ENCODE measurements at places on chromosomes 1 and 21.

- DNase-seq = no peak
These were observed 109.0 kb downstream of the ZMYM4 start for GRCh38 chr1:35377555-35377954.

- DNase-seq = no peak
These were observed 88.8 kb downstream of the MRPL39 start for GRCh38 chr21:25518491-25518911.

- no peak for DNase-seq
These were observed 6.5 kb downstream of the KANK4 start for GRCh38 chr1:62312698-62313097.

DNA sequence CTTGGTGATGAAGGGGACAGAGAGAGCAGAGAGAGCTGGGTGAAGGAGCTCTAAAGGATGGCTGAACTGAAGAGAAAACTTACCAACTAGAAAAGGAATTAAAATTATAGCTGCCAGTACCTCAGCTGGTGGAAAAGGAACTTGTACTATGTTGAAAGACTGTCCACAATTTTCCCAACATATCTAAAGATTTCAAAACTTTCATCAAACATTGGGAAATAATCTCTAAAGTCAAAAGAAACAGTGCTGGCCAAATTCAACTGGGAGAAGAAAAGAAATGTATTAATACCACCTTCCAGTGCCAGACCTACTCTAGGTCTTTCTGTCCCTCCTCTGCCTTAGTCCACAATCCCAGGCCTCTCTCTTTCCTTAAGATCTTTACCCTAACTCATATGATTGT, 6.1 kb downstream of the SMG5 start:
- DNase-seq = no peak

- no peak for DNase-seq
These were observed 75.1 kb downstream of the CAMTA1 start for GRCh38 chr1:6860401-6860800.

DNA sequence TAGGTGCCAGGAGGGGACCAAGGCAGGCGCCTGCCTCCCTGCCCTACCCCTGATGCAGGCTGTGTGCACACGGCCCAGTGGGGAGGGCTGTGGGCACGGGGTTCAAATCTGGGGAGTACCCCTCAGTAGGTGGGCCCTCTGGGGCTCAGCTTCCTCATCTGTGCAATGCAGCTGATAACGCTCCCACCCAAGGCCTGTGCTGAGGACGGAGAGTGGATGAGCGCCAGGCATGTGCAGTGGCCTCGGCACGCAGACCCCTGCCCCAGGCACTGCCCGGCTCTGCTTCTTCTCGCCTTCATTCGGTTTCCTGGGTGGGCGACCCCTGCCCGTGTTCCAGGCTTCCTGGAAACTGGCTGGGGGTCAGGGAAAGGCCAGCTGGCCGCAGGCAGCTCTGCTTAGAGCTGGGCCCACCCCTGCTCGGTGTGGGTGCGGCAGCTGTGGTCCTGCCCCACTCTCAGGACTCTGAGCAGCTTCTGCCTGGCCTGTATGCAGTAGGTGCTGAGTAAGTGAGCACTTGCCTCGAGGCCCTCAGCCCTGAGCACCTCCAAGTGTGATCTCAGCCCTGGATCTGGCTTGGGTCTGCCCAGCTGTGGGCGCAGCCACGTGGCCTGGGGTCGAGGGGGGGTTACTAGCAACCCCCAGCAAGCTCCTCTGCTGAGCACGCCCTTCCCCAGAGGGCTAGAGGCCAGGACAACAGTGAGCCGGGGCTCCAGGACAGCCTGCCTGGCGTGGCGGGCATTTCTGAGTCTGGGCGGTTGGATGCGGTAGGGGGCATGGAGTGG, 11.9 kb upstream of the TNFRSF14 start:
- no peak for DNase-seq

DNA sequence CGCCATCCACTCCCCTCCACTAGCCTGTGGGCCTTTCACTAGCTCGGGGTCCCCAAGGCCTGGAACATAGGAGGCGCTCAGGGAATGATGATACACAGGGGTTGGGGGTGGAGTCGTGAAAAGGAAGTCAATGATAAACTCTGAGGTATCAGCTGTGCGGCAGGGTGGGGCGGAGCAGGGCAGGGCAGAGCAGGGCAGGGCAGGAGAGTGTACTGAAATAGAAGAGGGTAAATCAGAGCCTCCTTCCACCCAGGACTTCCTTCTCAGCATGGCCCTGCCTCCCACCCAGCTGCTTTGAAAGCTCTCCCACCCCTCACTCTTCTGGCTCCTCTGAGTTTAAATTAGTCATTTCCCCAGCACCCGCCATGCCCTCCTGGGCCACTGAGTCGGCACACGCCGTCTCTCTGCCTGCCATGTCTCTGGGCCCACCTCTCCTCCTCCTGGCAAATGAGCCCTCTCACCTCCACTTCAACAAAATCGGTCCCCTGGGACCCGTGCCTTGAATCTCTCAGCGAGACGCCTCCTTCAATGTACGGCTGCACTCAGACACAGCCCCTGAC, 16.9 kb downstream of the CAPZB start:
- no peak for DNase-seq

DNA sequence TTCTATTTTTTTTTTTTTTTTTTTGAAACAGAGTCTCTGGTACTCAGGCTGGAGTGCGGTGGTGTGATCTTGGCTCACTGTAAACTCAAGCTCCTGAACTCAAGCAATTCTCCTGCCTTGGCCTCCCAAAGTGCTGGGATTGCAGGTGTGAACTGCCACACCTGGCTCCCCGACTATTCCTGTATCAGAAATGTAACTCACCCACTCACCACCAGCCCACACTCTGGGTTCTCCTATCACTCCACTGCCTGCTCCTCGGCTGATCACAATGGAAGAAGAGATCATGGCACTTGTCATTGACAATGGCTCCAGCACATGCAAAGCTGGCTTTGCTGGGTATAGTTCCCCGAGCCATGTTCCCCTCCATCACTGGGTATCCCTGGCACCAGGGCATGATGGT, 15.9 kb downstream of the RABIF start:
- DNase-seq = no peak

GRCh38 chr1:117846674-117847425, 82.6 kb downstream of the GDAP2 start:
- no peak for DNase-seq

DNA sequence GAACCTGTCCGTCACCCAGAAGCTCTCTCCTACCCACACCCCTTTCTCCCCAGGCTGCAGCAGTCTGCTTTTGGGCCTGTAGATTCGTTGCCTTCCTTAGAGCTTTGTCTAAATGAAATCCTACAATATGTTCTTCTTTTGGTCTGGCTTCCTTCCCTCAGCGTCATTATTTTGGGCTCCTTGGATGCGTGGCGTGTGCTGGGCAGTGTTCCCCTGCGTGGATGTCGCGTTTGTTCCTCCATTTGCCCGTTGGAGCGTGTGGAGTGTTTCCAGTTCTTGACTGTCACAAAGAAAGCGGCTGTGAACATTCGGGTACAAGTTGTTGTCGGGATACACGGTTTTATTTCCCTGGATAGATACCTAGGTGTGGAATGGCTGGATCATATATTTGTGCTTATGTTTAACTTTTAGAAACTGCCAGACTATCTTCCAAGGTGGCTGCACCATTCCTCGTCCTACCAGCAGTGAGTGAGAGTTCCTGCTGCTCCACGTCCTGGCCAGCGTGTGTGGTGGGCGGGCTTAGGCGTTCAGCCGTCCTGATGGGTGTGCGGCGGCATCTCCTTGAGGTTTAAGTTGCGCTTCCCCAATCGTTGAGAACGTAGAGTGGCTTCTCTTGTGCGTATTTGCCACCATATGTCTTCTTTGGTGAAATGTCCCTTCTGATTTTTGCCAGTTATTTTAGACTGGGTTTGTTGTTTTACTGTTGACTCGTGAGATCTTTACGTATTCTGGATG, 31.7 kb downstream of the SKI start:
- no peak for DNase-seq

DNA sequence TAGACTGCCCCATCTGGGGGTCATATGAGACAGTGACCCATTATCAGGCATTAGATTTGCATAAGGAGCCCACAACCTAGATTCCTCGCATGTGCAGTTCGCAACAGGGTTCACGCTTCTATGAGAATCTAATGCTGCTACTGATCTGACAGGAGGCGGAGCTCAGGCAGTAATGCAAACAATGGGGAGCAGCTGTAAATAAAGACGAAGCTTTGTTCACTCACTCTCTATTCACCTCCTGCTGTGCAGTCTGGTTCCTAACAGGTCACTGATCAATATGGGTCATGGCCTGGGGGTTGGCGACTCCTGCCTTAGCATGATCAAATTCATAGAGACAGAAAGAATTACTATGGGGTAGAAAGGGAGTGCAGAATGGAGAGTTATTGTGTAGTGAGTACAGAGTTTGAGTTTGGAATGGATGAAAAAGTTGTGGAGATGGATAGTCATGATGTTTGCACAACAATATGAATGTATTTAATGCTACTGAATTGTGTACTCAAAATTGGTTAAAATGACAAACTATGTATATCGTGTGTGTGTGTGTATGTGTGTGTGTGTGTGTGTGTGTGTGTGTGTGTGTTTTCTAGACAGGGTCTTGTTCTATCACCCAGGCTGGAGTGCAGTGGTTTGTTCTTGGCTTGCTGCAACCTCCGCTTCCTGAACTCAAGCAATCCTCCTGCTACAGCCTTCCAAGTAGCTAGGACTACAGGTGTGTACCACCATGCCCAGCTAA, 42.2 kb downstream of the BTF3L4 start:
- DNase-seq = no peak

DNA sequence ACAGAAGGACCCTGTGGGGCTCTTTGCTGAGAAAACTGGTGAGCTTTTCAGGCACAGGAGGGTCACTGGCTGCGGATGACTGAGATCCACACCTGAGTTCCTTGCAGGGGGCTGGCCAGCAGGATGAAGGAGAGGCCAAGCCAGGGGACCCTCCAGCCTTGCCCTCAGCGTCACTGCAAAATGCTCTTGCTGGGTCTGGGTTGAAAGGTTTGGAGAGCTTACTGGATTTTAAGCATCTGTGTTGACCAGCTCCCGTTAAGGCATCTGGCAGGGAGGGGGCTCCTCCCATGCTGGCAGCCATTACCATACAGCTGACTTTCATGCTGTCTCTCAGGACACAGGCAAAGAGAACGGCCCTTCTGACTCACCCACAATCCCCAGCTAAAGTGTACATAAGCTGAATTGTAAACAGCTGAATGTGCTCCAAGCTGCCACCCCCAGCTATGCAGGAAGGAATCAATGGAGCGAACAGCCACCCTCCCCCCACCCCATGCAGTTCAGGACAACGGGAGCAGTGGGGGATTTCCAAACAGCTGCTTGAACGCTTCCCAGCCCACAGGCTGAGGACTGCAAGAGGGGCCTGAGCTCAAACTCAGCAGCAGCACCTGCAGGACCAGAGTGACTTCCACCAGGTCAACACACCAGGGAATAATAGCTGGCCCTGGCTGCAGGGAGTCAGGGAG, 21.3 kb upstream of the A3GALT2 start:
- DNase-seq = no peak

GRCh38 chr1:94026619-94027380, 94.1 kb downstream of the ABCA4 start:
- DNase-seq = no peak

GRCh38 chr1:78543941-78544643, 53.3 kb downstream of the PTGFR start:
- no peak for DNase-seq

GRCh38 chr1:207752456-207752998, 673 bp downstream of the CD46 start:
- DNase-seq = no peak

DNA sequence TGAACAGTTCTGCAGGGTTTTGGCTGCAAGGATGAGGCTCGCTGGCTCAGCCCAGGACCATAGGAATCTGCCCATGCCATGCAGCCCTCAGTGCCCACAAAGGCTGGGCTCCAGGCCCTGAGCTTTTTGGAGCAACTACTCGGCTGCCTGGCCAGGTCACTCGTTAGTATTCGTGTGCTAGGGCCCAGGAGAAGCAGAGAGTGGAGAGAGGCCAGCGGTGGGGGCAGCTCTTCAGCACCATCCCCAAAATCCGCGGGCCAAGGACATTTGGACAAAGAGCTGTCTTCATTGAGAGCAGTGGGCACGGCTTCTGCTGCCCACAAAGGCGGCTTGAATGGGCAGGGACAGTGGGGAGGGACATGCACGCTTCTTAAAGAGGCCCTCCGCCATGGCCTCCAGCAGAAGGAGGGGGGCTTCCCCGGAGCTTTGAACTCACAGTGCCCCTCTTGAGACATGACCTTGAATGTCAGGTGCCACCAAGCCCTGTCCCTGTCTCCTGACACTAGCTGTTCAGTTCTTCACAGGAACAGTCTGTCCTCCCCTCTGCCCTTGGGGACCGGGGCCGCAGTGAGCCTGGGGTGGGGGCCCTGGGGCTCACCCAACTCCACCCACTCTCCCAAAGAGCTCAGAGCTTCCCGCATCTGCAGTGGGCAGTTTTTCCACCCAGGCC, 106.1 kb upstream of the ARHGEF16 start:
- DNase-seq = no peak

- no peak for DNase-seq
These were observed 1.1 kb downstream of the CKS1B start for GRCh38 chr1:154975409-154976059.

DNA sequence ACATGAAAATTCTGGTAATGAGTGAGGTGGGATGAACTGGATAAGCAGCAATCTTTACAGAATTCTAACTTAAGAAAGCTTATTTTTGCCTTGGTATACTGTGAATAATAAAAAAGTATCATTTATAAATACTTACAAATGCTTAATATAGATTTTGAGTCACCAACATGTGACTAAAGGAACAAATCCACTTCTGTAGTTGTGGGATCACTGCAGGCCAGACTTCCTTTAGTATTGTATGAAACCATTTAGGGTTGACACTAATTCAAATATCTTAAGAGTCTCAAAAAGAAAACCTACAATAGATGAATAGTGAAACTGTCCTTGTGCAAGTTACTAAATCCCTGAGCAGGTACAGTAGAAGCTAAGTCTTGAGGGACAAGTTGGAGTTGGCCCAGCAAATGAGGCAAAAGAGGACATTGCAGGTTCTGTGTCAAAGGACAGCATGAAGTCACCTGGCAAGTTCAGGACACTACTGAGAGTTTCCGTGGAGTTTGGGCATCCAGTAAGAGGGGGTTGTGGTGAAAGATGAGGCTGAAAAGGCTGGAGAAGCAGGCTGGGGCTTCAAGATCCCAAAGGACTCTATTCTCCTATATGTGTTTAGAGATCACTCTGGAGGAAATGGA, 5.9 kb upstream of the THEM4 start:
- no peak for DNase-seq

DNA sequence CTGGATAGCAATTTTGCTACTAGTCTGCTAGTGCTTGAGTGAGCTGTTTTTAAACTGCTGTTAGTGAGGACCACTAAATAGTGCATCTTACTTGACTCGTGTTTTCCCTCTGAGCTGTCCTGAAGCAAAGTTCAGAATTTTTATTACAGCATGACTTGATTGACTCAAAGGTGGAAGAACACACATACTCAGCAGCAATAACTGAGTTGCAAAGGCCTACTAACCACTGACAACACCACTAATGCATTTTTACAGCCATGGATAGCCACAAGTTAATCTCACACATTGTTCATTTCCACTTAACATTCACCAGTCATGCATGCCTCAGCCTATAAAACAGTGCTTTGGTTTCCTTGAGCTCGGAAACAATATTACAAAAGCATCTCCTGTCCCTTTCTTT, 148.7 kb downstream of the RUNX1 start:
- DNase-seq = no peak
